ENCODE measurements at places on chromosomes 16 and 17.
A peak's percentile ranks its signal among the peaks of the same experiment; 100 is the strongest.

DNA sequence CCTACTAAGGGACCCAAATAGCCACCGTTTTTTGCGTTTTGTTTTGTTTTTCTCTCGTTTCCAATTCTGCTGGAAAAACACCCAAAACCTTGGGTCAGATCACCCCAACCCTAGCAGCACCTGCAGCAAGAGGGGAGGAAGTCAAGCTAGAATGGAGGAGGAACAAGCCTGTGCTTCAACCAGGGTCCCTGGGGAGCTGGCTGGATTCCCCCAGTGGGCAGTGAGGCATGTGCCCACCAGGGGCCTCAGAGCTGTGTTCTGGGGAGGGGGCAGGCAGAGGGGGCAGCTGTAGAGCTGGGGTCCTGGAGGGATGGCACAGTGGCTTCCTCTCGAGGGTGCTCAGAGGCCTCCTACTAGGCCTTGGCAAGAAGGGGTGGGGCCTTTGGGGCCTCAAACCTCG is 6.5 kb downstream of the CD79B start:
- no peak for DNase-seq

- DNase-seq, result no peak
Measured at GRCh38 chr17:82170412-82170961, 42.2 kb downstream of the CCDC57 start.

DNA sequence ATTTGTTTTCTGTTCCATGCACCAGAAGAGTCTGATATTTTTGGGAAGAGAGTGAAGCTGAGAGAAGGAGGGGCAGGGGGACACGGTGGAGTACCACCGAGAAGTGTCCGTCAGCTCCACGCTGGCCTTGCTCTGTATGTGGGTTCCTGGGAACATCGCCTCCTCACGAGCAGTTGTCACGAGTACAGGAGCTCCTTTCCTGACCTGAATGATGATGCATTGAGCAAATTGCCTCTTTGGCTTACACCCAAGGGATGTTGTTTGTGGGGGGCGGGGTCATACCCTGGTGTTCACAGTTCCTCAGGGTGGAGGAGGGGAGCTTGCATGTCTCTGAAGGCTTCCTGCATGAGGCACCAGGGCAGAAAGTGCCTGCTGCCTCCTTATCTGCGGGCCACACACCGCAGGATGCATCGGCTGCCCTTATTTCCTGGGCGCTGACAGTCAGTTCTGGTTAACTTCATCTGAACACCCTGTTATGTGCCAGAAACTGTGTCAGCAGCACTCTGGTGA is 36.2 kb downstream of the RGS9 start:
- peak; percentile 68 for DNase-seq

GRCh38 chr17:19672009-19672750 is 23.6 kb downstream of the ALDH3A2 start:
- DNase-seq, result peak; percentile 54

DNA sequence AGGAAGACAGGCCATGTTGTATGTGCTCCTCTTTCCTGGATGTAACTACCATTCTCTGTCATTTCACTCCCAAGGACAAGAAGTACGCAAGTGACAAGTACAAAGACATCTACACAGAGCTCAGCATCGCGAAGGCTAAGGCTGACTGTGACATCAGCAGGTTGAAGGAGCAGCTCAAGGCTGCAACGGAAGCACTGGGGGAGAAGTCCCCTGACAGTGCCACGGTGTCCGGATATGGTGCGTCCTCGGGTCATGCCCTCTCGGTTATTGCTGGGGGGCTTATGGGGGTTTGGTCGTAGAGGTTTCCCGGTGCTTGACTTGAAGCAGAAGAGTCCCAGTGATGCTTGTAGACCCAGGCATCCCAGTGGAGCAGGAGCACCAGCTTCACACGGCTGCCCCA is 29.0 kb downstream of the PLD6 start:
- no peak for DNase-seq

DNA sequence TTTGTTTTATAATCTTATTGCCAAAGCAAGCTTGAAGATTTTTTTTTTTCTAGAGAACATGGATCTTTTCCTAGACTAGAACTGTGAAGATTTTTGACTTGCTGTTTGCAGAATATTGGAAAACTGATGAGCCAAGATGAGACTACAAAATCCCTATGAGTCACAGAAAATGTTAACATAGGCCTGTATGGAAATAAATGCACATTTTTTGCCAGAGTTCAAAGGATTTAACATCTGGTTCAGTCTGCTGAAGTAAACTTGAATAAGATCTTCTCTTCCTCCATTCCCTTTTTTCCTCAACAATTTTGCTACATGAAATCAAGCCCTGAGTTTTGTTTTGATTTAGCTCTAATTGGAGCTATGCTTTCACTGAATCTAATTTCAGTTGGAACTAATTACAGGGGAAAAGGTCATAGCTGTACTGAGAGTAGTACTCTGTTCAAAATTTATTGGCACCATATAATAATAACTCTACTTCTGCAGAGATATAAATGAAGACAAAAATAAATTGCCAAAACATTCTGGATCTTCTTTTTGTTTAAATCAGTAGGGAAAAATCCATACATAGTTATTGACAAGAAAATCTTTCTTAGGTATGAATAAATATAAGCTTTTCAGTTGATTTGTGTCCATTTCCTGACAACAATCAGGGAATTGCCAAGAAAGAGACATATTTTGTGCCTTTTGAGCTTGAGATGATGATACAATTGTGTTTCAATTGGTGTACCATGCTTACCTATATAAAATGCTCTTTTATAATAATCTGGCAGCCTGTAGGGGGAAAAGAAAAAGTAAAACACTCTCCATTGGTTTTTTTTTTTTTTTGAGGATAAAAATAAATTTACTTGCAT is 387.5 kb upstream of the GOT2 start:
- DNase-seq, result no peak

GRCh38 chr16:6548507-6548906 is 784.1 kb upstream of the RBFOX1 start:
- no peak for DNase-seq

- DNase-seq, result no peak
Measured at GRCh38 chr16:80079072-80079471, 461.7 kb upstream of the DYNLRB2 start.

DNA sequence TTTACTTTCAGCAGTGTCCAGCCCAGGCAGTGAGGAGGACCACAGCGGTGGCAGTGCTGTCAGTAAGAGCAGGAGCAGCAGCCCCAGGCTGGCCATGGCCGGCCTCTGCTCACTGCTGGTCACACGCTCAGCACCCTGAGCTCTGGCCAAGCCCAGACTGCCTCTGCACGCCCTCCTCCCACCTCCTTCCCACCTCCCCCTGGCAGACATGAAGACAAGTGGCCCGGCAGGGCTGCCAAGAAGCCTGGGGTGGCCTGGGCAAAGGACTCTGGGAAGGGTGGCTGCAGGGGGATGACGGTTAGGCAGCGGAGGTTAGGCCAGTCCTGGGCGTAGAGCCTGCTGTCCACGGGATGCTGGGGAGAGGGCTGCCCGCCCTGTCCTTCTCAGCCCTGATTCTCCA is at the start of gene C16orf89:
Gene C16orf89 (minus strand): TSS at position 144 of the 400 bp plus-strand sequence. CDS start 48 bp downstream, at position 96.
- DNase-seq, result no peak

DNA sequence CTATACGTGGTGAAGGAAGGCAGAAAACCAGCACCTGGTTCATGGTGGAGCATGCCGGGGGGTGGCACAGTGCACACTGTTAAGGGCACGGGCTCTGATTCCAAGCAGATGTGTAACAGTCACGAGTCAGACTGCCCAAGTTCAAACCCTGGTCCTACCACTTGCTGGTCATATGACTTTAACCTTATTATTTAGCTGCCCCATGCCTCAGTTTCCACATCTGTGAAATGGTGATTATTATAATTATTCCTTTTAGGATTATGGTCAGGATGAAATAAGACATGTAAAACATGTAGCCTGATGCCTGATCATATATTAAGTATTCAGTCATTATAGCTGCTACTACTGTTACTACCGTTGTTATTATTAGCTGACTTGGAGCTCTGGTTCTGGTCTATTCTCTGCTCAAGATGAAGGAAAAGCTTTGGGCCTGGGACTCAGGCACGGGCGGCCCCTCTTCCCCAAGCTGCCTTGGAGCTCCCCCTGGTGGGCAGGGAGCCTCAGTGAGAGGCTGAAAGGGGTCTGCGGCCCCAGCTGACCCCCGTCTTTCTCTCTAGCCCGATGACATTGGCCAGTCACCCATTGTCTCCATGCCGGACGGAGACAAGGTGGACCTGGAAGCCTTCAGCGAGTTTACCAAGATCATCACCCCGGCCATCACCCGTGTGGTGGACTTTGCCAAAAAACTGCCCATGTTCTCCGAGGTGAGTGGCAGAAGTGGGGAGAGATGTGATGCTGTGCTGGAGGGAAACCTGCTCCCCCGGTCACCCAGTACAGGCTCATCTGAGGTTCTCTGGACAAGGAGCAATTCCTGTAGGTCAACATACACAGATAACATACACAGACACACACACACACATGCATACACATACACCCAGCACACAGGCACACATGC is 14.0 kb downstream of the NR1D1 start:
- DNase-seq, result no peak

- no peak for DNase-seq
Measured at GRCh38 chr16:7646821-7647500, 314.3 kb downstream of the RBFOX1 start.

GRCh38 chr16:57042157-57043111 is 49.9 kb upstream of the CPNE2 start:
- DNase-seq, result no peak

DNA sequence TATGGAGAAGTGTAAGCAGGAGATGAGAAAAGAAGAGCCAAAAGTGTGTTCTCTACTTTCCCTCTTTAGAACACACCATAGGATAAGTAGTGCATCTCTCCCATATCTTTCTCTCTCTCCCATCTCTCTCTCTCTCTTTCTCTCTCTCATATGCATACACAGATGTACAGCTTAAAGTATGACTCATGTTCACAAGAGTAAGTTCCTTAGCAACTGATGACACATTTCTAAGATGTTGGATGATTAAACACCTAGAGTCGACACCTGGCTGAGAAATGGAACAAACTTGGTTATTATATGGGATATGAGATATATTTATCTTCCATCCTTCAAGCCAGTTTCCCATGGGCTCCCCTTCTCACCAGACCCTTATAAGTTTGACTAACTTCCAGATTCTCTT is 113.5 kb downstream of the TMEM132E start:
- DNase-seq, result peak; percentile 14

GRCh38 chr17:82234211-82235055 is 5.6 kb downstream of the SLC16A3 start:
- no peak for DNase-seq
